ENCODE measurements at places on chromosomes 16 and 17.

DNA sequence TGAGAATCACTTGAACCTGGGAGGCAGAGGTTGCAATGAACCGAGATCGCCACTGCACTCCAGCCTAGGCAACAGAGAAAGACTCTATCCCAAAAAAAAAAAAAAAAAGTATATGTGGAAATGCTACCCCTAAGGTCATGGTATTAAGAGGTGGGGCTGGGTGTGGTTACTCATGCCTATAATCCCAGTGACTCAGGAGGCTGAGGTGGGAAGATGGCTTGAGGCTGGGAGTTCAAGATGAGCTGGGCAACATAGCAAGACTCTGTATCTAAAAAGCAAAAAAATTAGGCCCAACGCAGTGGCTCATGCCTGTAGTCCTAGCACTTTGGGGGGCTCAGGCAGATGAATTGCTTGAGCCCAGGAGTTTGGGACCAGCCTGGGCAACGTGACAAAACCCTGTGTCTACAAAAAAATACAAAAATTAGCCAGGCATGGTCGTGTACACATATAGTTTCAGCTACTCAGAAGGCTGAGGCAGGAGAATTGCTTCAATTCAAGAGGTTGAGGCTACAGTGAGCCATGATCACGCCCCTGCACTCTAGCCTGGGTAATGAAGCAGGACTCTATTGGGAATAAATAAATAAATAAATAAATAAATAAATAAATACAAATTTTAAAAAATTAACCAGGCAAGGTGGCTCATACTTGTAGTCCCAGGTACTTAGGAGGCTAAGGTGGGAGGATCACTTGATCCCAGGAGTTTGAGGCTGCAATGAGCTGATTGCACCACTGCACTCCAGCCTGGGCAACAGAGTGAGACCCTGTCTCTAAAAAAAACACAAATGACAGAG lies 32.3 kb upstream of the NUFIP2 start:
- DNase-seq = no peak

- no peak for DNase-seq
These were observed 82.2 kb downstream of the SPECC1 start for GRCh38 chr17:20091174-20092029.

GRCh38 chr16:72024862-72025382 lies 16.4 kb downstream of the DHODH start:
- DNase-seq = no peak

DNA sequence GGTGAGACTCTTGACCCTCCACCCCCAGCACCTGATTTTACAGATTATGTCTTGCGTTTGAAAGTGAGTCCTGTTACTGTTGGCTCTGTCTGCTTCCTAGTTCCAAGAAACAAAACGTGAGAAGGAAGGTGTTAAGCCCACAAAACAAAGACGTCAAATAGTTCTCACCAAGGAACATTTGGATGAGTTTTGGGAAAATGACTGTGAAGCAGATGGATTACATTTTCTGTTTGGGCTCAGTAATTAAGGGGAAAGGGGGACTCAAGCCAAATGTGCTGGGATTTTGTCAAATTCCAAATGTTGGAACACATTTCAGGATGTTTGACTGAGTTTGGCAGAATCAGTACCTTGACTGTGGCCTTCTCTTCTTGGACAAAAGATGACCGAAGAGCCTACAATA lies 71.2 kb downstream of the PCTP start:
- DNase-seq = no peak

DNA sequence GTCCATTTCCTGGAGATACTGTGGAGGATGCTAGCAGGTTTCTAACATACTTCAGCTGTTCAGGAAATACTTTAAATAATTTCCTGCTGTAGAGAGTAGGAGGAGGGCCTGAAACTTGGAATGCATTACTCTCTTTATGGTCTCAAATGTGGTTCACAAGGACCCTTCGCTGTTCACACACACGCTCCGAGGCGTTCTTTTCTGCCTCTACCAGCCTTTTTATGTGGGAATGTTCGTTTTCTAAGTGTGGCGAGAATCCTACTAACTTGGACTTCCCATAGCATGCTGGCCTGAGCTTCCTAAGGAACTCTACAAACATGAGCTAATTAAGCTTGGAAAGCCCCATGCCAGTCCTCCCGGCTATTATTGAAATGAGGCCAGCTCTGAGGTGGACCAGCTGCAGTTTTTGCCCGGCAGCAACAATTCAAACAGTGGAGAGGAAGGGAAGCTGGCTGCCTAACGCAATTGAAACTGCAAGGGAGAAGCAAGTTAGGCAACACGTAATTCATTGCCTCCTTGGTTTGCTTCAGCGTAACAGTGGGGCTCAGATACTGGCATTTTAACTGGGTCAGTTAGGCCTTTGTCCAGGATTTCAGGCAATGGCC lies 18.9 kb downstream of the KPNA2 start:
- DNase-seq = no peak

- no peak for DNase-seq
These were observed 16.9 kb upstream of the GNAO1 start for GRCh38 chr16:56174411-56174810.

DNA sequence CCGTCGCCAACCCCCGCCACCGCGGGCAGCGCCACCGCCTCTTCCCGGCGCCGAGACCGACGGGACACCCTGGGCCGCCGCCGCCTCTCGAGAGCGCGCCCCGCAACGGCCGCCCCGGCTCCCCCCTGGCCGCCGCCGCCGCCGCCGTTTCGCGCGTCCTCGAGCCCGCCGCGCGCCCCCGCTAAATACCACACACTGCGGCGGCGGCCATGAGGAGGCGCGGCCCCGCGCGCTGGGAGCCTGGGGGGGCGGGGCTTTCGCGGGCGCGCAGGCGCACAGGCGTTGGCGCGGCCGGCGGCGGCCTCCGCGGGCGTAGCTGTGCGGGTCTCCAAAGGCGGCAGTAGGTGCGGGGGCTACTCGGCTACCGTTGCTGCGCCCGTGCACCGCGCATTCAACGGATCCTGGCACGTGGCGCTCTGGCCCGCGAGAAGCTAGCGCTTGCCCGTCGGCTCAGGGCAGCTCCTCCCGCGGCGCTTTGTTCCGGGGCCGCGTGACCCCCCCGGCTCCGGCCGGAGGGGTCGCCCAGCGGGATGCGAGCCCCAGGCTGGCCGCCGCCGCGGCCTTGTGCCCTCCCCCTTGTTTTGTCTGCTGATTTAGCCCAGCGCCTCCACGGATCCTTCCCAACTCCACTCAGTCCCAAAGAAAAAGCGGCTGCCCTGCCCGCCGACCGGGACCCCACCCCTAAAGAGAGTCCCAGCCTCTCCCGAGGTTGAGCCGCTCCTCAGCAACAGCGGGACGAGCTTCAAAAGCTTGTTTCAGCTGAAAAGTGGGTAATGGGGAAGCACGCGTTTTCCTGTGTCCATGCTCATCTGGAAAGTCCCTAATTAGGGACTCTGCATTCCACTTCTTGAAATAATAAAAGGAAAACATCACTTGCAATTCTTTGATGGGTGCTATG lies at the start of gene SIAH1:
SIAH1 (minus strand) TSS at position 161 of the 898 bp plus-strand sequence. CDS start 22,985 bp downstream, outside the sequence.
- peak; percentile 94 for DNase-seq

DNA sequence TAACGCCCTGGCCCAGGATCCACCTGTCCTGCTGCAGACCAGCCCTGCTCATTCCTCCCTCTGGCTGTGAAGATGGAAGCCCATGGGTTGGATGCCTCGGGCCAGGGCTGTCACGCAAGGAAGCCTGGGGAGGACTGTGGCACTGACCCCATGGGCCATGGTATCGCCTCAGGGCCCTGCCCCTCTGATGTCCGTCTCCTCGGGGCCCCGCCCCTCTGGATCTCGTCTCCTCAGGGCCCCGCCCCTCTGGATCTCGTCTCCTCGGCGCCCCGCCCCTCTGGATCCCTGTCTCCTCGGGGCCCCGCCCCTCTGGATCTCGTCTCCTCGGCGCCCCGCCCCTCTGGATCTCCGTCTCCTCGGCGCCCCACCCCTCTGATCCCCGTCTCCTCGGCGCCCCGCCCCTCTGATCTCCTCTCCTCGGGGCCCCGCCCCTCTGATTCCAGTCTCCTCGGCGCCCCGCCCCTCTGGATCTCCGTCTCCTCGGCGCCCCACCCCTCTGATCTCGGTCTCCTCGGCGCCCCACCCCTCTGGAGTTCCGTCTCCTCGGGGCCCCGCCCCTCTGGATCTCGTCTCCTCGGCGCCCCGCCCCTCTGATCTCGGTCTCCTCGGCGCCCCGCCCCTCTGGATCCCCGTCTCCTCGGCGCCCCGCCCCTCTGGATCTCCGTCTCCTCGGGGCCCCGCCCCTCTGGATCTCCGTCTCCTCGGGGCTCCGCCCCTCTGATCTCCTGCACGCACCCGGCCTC lies 24.0 kb downstream of the METRNL start:
- DNase-seq = peak; percentile 90

- DNase-seq = no peak
These were observed 190.3 kb upstream of the ANKFN1 start for GRCh38 chr17:55962951-55963401.

DNA sequence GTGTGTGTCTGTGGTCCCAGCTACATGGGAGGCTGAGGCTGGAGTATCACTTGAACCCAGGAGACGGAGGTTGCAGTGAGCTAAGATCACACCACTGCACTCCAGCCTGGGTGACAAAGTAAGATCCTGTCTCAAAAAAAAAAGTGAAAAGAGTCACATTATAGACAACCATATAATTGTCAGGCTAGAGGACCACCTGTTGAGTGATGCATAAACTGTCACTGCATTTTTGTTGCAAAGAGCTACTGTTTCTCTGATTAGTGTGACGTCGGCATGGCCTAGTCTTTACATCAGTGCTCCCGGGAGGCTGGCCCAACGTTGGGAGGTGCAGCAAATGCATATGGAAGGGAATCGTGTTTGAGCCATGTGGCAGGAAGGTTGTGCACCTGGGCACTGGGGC lies 50.2 kb downstream of the CLEC16A start:
- DNase-seq = no peak

DNA sequence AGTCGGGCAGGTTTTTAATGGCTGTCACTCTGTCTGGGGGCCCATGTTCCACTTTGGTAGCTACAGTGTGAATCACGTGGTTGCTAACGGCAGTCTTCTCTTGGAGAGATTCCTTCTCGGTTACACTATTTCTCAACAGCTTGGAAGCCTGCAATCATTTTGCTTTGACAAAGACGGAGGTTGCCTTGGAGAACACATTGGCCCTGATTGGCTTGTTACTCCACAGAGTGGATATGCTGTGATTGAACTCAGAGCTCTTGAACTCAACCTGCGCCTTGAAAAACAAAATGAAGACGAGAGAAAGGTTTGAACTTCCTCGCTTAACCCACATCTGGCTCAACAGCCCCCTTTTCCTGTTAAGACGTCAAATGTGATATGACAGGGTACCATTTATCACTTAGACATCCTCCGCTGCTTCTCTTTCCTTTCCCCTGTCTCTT lies 218.9 kb downstream of the MAF start:
- no peak for DNase-seq

- no peak for DNase-seq
These were observed 109.2 kb downstream of the C16orf95 start for GRCh38 chr16:87207965-87208364.

GRCh38 chr17:79500745-79501618 lies 109.9 kb downstream of the RBFOX3 start:
- DNase-seq = peak; percentile 24

DNA sequence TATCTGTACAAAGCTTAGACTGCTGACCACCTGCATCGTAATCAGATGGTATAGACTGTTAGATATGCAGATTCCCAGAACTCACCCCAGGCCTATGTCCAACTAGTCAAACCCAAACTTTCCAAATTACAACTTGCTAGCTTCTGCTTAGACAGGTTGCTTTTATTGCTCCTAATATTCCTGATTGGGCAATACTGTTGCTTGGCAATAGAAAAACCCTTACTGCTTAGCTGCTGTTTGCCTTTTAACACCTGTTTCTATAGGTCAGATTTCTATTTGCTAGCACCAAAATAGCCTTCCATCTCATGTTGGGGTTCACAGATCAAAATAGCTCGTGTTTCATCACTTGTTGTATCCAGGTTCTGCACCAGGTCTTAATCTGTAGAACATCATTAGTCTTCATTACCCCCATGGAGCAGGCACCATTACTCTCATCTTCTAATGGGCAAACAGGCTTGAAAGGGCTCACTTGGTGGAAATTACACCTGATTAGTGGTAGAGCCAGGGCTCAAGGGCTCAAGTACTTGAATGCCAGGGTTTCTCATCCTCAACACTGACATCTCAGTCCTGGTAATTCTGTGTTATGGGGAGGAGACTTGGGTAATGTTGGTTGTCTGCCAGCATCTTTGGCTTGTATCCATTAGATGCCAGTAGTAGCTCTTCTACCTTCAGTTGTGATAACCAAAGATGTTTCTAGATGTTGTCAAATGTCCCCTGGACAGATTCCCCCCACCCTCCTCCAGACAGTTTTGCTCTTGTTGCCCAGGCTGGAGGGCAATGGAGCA lies 2.7 kb downstream of the ZP2 start:
- DNase-seq = no peak

GRCh38 chr17:65018610-65019316 lies 37.8 kb downstream of the GNA13 start:
- no peak for DNase-seq

- DNase-seq = no peak
These were observed 405.9 kb upstream of the RBFOX1 start for GRCh38 chr16:6926762-6927161.

- DNase-seq = no peak
These were observed 8.7 kb upstream of the CPD start for GRCh38 chr17:30369995-30370394.

Data from K562 (cell line).